ENCODE measurements at places on chromosomes 5 and 9. TPM values are rescaled to one million over a fixed set of nuclear protein-coding genes. Genes with fewer than 3 reads are reported as not detected.

- DNase-seq, result no peak
Measured at GRCh38 chr9:82599336-82599949, 463.5 kb downstream of the RASEF start.

POLE3 gene
- total RNA-seq, result 86.3 TPM

DNA sequence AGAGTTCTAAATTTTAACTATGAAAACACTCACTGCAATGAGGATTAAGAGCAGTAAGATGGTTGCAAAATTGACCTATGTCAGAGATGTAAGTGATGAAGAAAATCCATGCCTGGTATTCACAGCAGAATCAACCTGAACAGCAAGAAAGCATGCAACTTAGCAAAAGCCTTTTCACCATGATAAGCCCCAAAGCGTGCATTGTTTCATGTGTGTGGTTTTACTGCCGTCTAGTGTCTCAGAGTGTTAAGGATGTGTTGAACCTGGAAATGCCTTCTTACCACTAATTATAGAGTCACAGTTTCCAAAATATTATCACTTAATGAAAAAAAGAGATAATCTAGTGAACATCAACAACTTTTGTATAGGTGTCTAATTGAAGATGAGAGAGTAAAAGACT lies 415.2 kb upstream of the TRPC7 start:
- DNase-seq, result no peak

- no peak for DNase-seq
Measured at GRCh38 chr5:23994581-23995370, 487.4 kb downstream of the PRDM9 start.

DNA sequence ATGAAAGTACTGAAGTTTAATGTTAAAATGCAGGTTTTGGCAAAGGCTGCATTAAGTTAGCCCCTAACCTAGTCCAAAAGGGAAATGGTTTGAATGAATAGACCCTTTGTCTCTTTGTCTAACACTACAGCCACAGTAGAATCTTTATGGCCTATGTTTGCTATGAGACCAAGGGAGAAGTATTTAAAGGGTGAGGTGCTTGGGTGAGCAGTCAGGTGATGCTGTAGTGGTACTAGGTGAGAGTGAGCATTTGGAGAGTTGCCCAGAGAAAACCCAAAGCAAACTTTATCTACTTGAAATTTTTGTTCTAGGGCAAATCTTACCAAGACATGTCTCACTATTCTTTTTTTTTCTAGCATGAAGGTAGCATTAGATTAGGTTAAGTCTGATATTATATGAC lies 1961.4 kb upstream of the WWC1 start:
- DNase-seq, result no peak

- no peak for DNase-seq
Measured at GRCh38 chr5:168753691-168754254, 174.6 kb upstream of the PANK3 start.

ESM1 gene
- total RNA-seq, result not detected

DNA sequence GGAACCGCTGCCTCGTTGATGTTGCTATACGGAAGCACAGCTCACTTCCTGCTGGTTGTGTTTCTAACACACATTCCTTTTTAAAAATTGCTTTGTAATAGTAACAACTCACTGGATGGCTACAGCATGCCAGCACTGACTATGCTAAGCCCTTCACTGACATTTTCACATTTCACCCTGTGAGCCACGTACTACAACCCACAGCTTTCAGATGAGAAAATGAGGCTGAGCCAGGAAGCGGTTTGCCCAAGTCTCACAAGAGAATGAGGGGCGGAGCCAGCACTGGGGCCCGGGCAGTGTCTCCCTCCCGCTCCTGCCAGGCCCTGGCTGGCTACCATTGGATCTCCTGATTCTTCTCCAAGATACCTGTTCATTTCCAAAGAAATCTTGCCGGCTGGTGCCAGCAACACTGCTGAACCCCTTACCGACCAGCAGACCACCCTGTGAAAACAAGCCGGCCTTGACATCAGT lies 38.3 kb downstream of the FAM78A start:
- DNase-seq, result peak; percentile 81

TMC1 gene
- total RNA-seq, result 0.29 TPM

- no peak for DNase-seq
Measured at GRCh38 chr5:151464101-151464500, 16.7 kb downstream of the SLC36A1 start.

DNA sequence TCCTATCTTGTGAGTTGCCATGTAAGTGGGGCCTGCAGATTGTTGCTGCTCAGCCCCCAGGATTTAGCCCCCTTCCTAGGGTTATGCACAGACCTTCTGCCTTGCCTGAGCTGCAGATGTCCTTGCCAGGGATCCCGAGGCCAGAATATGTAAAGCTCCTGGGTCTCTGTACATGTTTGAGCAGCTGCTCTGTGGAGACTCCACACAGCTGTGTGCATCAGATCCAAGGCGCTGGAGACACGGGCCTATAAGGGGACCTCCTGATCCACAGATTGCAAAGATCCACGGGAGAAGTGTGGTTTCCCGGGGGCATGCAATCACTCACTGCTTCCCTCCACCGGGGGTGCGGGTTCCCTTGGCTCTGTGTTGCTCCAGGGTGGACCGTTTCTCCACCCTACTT lies 28.9 kb downstream of the TAF11L14 start:
- DNase-seq, result no peak

DNA sequence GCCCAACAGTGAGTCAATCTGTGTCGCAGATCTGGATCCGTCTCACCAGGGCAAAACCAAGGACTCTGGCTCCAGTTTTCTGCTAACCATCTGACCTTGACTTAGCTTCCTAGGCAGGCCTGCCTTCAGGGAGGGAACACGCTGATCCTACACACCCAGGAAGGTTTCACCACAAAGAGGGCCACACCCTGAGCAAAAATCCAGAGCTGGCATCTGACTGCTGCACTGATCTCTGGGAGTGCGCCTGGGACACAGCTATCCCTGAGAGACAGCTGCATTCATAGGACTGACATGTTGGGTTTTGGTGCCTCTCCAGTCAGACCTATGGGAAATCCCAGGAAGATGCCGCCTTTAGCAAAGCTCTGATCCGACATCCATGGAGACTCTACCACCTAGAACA lies 47.5 kb downstream of the CDK5RAP2 start:
- DNase-seq, result peak; percentile 73

DNA sequence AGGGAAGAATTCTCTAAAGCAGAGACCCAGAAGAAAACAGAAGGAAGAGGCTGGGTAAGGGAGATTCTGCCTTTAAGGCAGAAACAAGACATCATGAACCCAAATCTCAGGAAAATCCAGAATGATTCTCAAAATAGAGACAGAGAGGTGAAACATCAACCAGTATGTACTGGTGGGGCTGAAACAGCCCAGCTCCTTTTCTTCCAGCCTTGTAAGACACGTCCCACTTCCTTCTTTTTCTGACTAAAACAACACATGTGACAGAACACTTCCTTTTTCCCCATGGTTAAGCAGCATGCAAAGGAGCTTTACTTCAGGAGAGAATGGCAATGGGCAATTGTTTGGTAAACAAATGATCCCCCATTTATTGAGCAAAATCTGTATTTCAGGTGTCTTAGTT lies 230.8 kb upstream of the NR4A3 start:
- no peak for DNase-seq

CNTNAP3 gene
- total RNA-seq, result 0.39 TPM

Measured in RPMI7951 (cell line).